ENCODE measurements at places on chromosomes 4 and X.

DNA sequence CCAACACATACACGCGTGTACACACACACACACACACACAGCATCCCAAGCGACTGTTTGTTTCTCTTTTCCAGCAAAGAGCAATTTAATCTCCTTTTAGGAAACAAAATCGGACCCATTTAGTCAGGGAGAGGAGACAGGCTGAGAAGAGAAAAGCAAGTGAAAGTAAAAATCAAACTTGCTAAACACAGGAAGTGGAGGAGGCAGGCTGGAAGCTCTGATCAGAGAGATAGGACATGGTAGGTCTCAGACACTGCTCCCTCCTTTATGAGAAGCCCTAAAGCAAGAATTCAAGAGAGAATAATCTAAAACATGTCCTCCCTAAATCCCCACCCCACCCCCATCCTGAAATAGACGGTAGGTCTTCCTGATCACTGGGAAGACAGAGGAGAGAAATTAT lies 62.3 kb downstream of the GPC3 start:
- DNase-seq = no peak

- DNase-seq = no peak
Measured at GRCh38 chr4:155679343-155679742, 12.7 kb downstream of the GUCY1A1 start.

DNA sequence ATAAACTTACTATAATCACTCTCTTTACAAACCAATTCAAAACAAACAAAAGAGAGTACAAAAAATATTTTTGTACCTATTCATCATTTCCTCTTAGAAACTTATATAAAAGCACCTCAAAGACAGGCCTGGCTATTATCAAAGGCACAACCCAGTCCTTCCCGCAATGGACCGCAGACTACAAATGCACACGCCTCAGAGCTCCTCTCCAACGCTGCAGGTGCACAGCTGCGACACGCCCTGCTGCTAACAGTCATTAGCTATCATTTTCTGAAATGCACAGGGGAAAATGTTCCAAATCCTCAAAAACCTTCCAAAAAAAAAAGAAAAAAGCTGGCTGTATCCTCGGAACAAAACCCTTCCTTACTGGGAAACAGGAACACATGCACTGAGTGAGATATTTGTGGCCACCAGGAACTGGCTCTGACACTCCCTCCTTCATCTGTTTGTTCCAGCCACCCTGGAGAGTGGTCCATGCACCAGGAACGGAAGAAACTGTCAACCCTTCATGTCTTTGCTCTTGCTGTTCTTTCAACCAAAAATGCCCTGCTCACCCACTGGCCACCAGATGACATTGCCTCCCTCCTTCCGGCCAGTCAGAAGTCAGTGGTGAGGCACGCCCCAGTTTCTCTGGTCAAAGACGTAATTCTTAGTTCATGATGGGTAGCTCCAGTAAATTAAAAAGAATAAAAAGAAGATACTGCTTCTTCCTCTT lies 16.7 kb downstream of the IRF2 start:
- no peak for DNase-seq

DNA sequence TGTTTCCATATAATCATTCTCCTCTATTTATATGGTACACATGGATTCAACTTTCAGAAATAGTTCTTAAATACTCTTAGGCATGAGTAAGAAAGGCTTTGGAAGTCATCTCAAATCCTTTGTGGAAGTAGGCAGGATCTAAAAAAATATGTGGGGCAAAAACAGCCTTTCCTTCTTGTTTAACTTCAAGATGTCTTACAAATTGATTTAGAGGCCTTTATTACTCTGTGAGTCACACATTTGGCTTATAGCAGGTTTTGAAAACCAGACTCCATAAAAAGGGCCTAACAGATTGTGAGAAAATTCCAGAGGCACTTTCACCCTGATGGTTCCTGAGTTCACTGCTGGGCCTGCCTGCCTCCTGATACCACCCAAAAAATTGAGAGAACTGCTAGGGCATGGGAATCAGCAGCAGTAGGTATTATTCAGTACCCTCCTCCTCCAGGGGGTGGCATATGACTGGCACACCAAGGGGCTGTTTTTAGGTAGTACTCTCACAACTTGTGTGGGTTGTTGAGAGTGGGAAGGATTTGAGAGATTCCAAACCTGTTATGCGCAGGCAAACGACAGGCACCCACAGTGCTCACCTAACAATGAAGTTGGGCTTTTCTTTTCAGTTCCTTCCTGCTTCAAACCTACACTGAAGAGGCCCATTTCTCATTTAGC lies 162.7 kb upstream of the MBNL3 start:
- no peak for DNase-seq

- no peak for DNase-seq
Measured at GRCh38 chr4:69360271-69360670, 80.0 kb downstream of the UGT2B28 start.

GRCh38 chr4:152334931-152335330 lies 201.0 kb downstream of the FBXW7 start:
- no peak for DNase-seq

- no peak for DNase-seq
Measured at GRCh38 chrX:23436875-23437274, 102.2 kb downstream of the PTCHD1 start.

GRCh38 chrX:40007756-40008705 lies 89.7 kb downstream of the BCOR start:
- DNase-seq = no peak

- DNase-seq = no peak
Measured at GRCh38 chrX:24979081-24979480, 36.7 kb downstream of the ARX start.

GRCh38 chr4:152828122-152828521 lies 48.4 kb downstream of the ARFIP1 start:
- DNase-seq = no peak

DNA sequence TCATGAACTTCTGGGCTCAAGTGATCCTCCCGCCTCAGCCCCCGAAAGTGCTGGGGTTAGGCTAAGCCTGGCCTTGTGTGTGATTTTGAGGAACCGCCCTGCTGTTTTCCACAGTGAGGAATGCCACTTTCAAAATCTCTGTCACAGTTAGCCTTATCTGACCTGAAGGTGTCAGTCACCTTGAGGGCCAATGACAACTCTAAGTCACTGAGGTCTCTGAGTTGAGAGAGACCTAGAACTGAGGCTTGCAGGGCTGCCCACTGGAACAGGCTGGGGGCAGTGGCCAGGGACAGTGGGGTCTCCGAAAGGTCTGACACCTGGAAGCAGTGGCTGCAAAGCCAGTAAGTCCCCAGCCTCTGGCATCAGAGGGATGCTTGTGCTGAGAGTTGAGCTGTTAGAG lies 6.1 kb downstream of the TADA2B start:
- no peak for DNase-seq

DNA sequence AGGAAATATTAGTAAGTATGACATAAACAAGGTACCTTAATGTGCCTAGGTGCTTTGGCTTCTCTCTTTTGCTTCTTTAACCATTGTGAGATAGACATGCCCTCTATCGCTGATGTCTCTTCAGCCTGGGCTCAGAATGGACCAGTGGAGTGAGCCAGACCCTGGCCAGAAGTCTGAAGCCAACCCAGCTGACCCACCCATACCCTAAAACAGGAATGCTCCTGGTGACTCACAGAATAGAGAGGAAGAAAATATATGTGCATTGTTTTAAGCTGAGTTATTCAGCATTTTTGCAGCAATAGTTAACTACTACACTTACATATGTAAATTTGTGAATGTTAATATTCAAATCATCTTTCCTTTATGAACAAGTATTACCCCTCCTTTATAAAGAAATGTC lies 167.5 kb upstream of the PCDH10 start:
- no peak for DNase-seq

DNA sequence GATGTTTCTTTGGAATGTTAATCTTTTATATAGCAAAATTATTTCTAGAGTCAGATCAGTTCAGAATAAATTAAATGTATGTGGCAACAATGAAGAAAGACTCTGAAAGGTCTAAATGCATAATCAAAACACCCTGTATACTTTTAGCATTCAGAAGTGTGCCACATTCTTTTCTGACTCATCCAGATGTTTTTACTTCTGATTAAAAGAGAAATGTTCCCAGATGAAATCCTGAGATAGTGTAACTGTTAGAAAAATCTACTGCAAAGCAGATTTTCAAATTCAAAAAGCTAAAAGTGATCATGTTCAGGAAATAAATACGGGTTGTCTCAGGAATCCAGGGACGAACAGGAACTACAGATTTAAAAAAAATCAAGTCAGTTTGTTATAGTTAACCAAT lies 241.4 kb downstream of the GRIA3 start:
- DNase-seq = no peak

DNA sequence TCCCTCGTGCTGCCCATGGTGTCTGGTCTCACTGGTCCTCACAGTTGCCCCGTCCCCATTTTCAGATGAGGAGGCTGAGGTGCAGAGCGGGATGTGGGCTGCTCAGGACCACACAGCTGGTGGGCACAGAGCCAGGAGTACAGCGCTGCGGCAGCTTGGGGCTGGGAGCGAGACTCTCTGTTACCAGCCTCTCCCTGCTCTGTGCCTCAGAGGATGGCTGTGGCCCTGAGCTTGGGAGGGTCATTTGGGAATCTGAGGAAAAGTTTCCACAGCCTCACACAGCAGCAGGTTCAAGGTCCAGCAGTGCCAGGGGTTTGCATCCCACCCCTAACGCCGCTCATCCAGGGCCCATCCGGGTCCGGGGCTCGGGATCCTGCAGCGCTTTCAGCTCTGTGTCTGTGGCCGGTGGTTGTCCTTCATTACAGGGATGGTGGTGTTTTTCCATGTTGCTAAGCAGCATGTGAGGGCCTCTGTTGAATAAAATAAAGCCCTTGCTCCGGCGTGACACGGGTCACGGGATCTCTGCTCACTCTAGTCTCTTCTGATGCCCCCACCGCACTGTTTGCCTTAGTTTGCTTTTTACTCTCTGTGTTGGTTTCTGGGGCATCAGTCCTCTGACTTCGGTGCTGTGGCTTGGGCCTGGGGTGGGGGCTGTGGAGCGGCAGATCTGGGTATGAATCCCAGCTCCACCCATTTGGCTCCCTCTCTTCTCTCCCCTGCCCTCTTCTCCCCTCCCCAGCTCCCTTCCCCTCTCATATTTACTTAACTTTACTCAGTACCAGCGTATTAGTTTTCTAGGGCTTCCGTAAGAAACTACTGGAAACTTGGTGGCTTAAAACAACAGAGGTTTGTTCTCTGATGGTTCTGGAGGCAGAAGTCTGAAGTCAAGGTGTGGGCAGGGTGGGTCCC lies 6.5 kb downstream of the WFS1 start:
- DNase-seq = no peak

GRCh38 chr4:19346636-19347035 lies 905.1 kb upstream of the SLIT2 start:
- no peak for DNase-seq

DNA sequence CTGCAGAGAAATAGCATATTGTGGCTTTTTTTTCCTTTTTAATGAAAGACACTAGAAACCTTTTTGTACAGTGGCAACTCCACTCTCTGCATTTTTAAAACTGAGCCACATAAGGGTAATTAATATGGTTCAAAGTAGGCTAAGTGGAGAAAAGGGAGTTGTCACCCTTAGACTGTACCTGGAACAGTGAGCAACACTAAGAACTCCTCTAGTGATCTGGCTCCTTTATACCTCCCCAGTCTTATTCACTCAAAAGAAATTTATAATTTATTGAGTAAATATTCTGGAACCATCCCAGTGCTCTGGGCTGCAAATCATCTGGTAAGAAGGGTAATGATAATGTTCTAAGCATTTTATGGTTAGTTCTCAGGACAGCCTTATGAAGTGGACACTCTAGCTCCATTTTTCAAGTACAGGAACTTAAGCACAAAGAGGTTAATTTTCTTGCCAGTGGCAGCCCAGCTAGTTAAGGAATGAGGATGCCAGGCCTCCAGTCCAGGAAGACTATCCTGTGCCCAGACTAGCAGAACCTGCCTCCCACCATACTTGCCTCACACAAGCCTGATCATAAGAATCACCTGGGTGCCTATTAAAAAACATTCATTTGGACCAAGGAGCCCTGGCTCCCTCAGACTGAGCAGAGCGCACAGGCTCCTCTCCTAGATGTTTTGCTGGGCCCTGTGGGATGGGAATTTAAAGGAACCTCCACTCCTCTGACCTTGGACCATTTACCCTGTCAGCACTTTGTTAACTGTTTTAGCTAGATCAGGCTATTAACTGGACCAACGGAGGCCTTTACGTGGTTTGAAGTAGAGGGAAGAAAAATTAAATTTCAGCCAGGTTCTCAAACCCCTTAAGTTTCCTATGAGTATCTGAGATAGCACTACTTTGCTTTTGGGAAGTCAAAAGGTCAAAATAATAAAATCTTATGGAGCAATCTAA lies 102.6 kb downstream of the PDE5A start:
- no peak for DNase-seq

GRCh38 chrX:100649550-100650356 lies 5.8 kb downstream of the SRPX2 start:
- DNase-seq = no peak

- DNase-seq = no peak
Measured at GRCh38 chrX:94676285-94676684, 1002.3 kb downstream of the FAM133A start.

DNA sequence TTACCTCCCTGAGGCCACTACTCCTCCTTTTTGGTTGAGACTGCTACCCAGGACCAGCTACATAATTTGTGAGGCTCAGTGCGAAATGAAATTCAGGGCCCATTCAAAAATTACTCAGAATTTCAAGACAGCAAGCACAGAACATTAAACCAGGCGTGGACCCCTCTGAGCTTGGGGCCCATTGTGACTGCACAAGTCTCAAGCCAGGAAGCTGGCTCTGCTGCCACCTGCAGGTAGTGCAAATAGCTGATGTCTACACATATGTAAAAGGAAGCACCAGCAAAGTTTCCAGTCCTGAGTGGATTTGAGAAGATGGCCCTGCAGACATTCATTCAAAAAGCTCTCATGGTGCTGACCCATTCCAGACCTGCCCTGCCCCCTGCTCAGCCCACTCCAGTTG lies 213.4 kb upstream of the LNX1 start:
- DNase-seq = no peak

DNA sequence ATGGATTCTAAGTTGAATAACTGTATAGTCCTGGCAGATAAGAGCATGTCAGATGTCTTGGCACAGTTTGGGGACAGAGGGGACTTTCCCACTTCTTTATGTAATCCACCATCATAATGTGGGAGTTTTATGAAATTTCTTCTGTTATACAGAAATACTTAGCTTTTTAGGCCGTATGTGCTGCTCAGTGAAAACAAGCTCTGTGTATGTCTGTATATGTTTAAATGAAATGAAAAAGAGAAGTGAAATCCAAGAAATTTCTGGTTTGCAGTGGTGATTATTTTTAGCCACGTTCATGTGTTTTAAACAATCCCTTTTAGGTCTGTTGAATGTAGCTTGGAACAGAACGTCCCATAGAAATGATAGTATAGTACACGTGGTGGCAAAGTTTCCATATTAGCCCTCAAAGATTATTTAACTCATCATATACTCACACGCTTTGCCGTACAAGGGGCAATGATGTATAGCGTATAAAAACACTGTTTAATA lies 41.0 kb downstream of the GAB1 start:
- DNase-seq = no peak

- DNase-seq = no peak
Measured at GRCh38 chr4:183300070-183300469, 20.0 kb downstream of the CLDN22 start.

DNA sequence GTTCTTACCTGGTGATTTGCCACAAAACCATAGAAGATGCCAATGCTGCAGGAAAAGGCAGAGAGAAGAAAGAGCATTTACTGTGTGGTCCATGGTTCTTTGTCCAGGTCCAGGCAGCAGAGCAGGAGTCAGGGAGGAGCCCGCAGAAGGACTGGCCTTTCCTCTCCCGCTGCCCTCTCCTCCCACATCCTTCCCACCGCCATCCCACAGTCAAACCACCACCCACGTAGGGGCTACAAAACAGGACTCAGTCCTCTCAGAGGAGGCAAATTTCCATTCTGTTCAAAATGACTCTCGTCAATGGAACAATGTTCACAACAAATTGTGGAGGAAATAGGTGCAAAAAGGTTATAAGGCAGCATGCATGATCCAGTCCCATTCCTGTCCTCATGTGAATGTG lies 58.6 kb downstream of the PROM1 start:
- no peak for DNase-seq

Measured in stimulated activated CD8-positive, alpha-beta memory T cell treated with anti-CD3 and anti-CD28 coated beads, Interleukin-4, amount 100 ng/mL, for 4 hours (primary cell).